Fibroblast of skin of scalp (primary cell): ENCODE measurements at places on chromosomes 5 and 9.
A peak's percentile ranks its signal among the peaks of the same experiment; 100 is the strongest.

DNA sequence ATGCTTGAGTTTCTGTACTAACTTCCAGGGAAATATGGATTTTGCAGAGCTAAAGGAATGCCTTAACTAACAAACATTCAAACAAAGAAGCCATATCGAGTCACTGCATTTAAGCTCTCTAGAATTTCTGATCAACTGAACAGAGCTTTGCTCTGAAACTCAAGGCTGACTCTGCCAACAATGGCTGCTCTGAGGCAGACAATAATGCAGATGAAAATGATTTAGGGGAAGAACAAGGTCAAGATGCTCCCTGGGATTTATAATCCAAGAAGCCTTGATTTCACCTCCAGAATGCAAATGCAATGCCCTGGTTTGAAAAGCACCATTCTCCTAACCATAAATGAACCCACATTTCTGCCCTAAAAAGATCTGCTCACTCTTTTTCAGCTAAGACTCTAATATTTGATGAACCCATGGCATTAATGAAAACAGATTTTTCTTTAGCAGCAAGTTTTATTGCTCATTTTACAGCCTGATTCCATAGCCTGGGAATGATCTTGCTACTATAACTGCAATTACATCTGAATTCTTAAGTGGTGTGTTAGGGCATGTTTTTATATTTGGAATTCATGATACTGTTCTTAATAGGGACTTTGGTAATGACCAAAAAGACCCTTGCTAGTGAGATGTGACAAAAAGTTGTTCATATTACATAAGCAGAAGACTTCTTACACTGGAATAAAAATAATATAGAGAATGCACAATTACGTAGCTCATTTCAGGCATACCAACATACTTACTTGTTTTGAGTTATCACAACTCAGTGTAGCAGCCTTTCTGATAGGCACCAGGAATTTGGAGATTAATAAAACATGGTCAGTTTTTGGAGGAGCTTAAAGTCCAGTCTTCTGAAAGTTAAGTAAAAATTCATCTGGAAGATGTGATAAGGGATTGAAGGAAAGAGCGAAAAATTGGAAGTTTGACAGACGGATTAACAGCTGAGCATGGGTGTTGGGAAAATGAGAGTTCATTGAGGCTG is 169.4 kb downstream of the TRPM3 start:
- peak; percentile 26 for DNase-seq

- no peak for DNase-seq
These were observed 14.5 kb upstream of the COL27A1 start for GRCh38 chr9:114140850-114141249.

GRCh38 chr9:69571032-69571431 is 101.1 kb downstream of the APBA1 start:
- no peak for DNase-seq

GRCh38 chr5:172733131-172733973 is 37.6 kb downstream of the DUSP1 start:
- DNase-seq: peak; percentile 98

DNA sequence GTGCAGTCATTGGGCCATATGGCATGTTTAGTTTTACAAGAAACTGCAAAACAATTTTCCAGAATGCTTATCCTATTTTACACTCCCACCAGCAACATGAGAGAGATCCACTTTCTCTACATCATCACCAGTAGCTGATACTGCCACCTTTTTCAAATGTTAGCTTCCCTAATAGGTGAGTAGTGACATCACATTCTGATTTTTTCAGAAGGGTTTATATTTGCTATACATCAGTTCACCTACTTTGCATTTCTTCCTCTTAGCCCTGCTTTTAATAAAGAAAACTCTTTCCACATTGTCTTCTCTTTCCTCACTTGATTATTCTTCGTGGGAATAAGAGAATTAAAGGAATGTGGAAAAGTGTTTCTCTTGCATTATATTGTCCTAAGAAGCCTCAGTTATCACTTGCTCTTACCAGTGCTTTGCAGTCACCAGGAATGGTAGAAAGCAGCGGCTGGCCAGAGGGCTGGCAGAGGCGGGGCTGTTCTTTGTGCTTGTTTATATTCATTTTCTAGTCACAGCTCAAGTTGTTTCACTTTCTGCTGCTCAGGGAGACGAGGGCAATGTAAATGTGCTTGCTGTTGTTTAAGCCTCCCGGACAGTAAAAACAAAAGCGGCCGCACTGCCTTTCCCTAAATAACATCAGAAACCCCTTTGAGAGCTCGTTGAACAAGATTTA is 164.8 kb downstream of the HSD17B3 start:
- DNase-seq: peak; percentile 78

- peak; percentile 67 for DNase-seq
These were observed 109.9 kb downstream of the RPS23 start for GRCh38 chr5:82168294-82168693.

DNA sequence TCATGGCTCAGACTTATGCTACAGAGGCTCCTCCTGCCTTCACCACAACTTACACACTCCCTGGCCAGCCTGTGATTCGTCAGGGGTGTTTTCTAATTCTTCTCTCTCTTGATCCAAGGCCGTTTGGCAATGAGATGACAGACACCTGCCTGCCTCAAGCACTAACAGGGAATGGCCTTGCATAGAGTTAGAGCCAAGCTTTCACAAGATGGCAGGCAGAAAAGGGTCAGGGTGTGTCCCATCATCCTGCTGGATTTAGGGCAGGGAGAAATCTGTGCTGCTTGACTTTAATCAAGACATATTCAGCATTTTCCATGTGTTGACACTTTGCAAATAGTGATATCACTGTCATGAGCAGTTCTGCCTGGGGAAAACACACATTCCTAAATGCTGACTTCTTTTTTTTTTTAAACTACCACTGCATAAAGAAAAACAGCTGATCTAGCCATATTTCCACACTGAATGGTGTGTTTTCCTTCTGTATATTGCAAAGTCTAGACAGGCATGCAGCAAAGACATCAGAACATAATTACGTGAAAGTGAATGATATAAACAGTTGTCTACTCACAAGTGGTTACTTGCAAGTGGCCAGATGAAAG is 95.0 kb upstream of the SLC25A48 start:
- DNase-seq: peak; percentile 76

DNA sequence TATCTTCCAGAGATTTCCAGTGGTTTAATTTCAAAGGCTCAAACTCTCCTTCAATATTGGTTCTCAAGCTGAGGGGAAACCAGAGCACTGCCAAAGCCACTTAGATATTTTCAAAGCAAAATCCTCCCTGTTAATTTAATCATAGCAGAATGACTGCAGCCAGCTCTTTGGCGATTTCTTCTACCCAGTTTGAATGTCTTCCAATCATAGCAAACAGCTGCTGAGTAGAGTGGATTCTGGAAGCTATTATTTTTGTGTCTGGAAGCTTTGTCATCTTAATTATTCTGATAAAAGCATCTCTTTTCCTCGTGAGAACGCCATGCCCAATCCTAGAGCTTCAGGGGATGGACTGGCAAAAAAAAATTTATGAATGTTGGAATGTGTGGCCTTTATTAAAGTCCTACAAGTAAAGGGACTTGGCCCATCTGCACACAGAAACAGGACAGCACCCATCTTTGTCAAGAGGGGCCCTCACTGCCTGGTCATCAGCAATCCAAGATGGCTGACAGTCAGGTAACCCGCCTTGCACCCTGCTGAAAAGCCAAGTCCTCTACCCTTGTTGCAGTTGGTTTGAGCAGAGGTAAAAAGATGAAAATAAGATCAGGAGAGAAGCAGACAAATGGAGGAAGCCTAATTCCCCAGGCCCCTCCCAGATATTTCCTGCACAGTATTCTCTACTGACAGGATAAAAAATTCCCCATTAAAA is 125.1 kb downstream of the SUSD1 start:
- DNase-seq: peak; percentile 91

- DNase-seq: no peak
These were observed 19.3 kb downstream of the ACO1 start for GRCh38 chr9:32403567-32404260.

DNA sequence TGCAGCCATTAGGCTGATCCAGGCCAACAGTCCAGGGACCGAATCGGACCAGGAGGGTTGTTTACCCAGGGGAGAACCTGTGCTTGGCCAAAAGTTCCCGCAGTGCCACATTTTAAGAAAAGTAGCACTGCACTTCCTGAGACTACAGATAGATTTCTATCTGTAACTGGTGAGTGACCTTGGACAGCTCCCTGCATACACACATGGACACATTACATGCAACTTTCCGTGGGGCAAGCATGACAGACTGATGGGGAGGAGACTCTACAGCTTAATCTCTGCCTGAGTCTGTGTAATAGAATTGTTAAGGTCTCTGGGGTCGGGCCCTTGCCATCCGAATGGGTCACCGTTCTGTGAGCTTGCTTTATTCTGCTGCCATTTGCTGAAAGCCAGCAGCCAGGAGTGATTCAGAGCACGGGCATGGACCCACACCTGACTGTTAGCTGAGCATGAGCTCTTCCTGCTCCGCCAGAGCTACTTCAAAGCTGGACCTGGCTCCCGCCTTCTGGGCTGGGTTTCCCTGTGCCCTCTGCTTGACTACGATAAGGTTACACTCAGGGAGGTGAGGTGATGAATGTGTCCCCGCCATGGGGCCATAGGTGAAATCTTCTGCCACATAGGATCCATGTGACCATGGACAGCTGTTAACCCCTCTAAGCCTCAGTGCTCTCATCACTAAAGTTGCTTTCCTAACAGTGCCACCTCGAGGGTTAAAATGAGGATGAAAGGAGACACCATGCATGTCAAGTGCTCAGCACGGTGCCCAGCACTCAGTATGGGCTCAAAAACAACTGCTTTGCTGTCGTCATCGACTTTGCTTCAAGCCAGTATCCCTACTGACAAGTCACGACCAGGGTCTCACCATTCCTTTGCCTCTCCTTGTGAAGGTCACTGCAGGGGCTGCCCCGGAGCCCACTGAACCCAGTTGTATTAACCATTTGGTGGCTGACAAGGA is 200.0 kb downstream of the MELK start:
- peak; percentile 31 for DNase-seq

DNA sequence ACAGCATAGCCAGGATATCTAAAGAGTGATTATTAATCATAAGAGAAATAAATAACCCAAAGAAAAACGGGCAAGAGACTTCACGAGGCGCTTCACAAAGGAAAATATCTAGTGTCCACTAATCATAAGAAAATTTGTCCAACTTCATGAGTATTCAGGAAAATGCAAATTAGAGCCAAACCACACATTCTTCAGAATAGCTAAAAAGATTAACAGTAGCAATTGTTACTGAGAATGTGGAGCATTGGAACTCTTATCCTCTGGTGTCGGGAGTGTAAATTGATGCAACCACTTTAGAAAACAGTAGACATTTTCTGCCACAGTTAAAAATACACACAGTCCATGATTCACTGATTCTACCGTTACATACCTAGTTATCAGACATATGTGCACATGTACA is 145.7 kb downstream of the CWC27 start:
- DNase-seq: peak; percentile 53

DNA sequence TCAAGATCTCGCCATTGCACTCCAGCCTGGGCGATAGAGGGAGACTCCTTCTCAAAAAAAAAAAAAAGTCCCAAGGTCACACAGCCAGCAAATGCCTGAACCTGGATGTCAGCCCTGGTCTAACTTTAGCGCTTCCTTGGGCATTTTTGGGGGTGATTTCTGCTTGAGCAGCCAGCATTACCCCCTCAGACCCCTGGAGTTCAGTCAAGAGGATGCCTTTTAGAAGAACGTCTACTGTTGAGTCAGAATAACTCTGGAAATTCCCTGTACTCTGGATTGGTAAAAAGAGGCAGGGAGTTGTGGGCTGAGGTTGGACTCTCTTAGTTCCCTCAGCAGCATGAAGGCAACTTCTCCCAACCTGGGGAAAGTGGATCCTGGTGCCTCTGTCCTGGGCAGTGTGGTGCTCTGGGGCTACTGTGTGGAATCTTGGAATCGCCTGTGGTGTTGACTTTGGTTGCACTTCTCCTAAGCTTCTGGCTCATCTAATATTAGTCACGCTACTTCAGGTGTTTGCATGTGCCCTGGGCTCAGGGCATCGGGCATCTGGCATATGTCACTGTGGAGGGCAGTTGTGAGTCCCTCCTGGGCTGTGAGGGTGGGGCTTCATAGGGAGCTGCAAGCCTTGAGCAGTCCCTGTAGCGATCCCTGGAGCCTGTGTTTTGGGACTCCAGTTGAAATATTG is 32.2 kb downstream of the STXBP1 start:
- no peak for DNase-seq

DNA sequence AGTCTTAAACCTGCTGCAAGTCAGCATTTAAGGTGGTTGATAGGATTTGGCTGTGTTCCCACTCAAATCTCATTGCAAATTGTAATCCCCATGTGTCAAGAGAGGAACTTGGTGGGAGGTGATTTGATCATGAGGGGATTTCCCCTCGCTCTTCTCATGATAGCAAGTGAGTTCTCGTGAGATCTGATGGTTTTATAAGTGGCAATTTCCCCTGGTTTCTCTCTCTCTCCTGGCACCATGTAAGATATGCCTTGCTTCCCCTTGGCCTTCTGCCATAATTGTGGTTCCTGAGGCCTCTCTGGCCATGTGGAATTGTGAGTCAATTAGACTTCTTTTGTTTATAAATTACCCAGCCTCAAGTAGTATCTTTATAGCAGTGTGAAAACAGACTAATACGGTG is 84.3 kb upstream of the SMC2 start:
- DNase-seq: no peak

DNA sequence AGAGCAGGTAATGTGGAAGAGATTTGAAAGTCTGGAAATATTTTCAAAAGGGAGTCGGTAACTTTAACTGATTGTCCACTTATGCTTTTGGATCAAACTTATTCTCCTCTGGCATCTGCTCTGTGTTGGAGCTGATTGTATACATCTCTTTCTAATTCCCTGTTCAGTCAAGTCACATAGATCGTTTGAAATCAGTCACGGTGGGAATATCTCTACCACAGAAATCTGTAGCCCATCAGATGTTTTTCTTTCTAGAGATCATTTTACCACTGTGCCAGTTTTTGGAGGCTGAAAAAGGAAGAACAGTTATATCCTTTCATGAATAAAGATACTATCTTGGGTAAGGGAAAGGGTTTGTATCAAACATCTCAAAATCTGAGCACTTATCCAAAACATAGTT is 1853.3 kb downstream of the EFNA5 start:
- no peak for DNase-seq

DNA sequence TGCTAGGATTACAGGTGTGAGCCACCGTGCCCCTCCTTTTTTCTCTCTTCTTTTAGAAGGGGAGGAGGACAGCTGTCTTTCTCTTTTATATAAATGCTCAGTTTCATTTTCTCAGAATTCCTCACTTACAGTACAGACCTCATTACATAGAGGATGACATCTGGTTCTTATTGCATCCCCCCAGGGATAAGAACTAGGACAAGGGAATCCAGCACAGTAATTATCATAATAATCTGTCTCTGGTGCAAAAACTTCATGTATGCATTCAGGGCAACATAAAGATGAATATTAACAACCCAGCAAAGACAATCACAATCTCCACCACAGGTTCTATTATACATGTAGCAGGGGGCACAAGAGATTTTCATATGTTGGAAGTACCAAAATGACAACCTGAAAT is 5.1 kb downstream of the SPZ1 start:
- DNase-seq: no peak

GRCh38 chr9:131524665-131525315 is 6.3 kb downstream of the UCK1 start:
- DNase-seq: peak; percentile 74

DNA sequence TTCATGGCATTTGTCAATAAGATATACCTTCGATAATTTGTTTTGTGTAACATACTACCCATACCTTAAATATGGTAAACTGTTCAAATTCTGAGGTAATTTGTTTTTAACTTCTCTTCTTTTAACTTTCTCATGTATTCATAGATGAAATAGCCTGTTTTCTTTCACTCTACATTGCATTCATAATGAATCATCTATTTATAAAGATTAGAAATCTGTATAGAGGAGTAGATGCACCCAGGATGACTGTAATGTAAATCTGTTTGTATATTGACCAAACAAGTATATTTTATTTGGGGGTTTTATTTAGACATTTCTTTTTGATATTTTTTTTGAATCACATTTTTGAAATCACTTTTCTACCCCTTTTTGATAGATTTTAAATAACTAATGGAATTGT is 144.6 kb downstream of the CD180 start:
- DNase-seq: no peak
